ENCODE measurements at places on chromosomes 16 and 17.

- no peak for DNase-seq
Observed at GRCh38 chr16:19860166-19861041, 24.2 kb downstream of the GPRC5B start.

DNA sequence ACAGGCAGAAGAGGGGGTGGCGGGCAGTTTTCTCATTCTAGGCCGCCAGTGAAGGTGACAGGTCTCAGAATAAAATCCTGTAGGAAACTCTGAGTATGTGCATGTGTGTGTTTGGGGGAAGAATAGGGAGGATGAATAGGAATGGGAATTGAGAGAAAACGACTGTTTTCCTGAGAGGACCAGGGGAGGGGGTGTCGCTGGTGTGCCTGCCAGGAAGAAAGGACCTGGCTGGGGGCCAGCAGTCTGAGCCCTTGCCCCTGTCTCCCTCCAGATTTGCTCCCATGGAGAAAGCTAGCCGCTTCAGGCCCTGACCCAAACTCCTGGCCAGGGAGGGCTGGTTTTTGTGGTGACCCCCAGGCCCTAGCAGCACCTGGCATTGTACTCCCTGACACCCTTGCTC is 14.4 kb downstream of the C17orf50 start:
- DNase-seq = no peak

GRCh38 chr17:8706431-8706830 is 38.2 kb downstream of the CCDC42 start:
- no peak for DNase-seq

DNA sequence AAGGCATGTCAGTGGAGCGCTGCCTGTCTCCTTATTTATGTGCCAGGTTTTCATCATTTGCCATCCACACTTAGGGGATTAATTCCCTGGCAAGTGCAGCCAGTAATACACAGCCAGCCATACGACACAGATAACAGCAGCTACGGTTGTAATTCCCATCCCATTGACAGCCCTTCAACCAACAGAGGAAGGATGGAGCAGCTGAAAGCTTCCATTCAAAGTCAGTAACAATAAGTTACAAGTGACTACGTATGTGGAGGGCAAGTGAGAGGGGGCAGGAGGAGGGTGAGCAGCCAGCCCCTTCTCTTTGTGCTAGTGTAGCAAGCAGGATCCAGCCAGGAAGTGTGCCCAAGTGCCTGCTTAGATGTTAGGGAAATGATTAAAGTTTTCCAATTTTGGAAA is 53.8 kb upstream of the LYRM9 start:
- DNase-seq = no peak

- DNase-seq = no peak
Observed at GRCh38 chr17:59361386-59361785, 29.9 kb downstream of the YPEL2 start.

DNA sequence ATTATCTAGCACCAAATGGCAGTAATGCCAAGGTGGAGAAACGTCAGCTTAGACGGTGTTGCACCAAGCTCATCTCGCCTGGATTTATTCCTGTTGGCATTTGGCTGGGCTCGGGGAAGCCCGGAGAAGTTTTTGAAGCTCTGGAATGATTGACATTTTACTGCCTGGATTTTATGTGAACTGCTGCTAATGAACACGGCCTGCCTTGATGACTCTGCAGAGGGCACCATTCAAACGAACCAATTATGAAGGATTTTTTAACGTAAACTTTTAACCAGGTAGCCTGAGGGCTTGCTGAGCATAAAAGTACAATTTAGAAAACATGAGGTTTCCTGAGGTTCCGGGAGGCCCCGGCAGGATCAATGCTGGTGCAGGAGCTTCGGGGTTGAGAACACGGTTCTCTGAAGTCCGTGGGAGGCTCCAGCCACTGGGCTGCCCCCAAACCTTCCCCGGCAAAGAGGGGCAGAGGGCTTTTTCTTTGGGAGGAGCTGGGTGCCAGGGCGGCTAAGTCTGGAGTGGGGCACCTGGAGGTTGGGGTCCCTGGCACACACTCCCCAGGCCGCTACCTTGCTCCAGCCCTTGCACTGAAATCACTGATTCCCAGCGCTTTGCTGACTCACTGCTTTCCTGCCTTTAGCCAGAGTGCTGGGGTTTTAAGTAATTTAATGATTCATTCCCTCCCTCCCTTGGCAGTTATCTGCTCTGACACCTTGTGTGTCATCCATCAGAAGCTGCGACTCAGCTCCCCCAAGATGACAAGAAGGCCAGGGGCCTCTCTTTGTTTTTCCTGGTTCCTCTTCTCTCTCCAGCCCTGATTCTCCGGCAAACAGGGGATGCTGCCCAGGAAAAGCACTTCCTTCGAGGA is 161.2 kb upstream of the IRX3 start:
- no peak for DNase-seq

- no peak for DNase-seq
Observed at GRCh38 chr17:79799538-79800324, 2.9 kb upstream of the CBX8 start.
